Left forelimb (tissue), 1 donor: ENCODE measurements at places on chromosomes 1 and 21.

- DNase-seq: no peak
Observed at GRCh38 chr1:86137436-86137835, 19.1 kb downstream of the COL24A1 start.

DNA sequence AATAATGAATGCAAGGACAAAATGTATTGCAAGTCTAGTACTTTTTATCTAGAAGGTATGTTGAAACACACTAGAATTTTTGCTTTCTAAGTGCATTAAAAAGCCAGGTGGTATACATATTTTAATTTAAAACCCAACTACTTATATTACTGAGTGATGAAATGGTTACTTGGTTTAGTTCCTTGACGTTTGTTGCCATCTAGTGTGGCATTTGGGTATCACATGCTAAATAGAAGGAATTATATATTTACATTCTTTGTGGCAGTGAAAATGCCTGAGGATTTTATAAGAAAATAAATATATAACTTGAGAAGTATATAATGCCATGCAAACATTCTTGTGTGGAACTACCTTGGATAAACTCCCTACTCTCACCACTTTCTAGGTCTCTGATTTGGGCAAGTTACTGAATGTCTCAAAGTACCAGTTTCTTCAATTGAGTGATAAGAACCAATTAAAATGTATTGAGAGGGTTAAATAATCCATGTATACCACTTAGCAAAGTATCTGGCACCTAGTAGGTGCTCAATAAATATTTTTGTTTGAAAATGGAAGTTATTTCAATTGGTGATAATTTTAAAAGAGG, 69.6 kb downstream of the SDCCAG8 start:
- DNase-seq: no peak

DNA sequence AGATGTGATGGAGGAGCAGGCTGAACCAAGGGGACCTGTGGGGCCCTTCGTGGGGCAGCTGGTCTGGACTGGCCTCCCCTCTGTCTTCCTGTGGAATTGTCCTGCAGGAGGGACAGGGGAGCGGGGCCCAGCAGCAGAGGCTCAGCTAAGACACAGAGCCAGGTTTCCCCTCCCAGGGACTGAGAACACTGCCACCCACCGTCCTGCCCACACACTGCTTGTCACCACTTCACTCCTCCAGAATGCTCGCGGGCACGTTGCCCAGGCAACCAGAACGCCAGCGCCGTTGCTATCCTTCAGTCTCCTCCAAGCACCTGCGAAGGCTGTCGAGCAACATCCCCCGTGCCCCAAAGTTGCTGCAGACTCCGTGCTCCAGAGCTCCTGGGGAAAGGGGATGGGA, 46.4 kb downstream of the AJAP1 start:
- no peak for DNase-seq

DNA sequence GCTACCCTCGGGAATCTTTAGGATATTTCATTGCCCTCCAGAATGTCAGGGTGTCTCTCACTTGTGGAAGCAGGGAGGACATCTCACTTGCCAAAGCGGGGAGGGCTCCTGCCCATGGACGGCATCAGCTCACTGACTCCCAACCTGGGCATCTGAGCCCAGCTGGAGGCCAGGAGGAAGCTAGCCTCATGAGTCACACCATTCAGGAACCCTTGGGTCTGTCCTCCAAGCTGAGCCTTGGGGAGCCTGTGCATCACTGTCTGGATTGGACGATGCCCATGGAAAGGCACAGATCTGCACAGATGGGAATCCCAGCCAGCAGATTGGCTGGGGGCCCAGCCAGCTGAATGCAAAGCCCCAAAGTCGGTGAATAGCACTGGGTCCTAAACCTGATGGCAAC, 25.2 kb downstream of the WNT3A start:
- DNase-seq: peak; percentile 25

- no peak for DNase-seq
Observed at GRCh38 chr1:19949016-19949415, 25.6 kb upstream of the PLA2G2E start.

- no peak for DNase-seq
Observed at GRCh38 chr1:226684026-226684425, 55.1 kb downstream of the ITPKB start.

DNA sequence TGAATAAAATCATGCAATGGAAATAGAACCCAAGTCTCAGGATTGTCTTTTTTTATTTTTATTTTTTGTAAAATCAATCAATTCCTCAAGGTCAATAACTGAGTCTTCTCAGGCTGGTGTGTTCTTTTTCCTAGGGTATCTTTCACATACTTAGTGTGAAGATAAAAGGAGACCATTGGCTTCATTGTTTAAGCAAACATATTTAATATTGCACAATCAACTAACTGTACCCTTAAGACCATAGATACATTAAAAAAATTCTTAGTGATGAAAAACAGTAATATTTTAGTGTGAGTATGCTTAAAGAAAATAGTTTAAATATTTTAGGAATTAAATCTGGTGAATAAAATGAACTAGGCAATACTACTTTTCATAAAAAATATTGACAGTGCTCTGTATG, 31.4 kb downstream of the PDE4B start:
- no peak for DNase-seq

GRCh38 chr1:176517484-176517883, 54.5 kb downstream of the PAPPA2 start:
- no peak for DNase-seq

GRCh38 chr1:9066945-9067807, 2.3 kb downstream of the SLC2A5 start:
- DNase-seq: no peak

DNA sequence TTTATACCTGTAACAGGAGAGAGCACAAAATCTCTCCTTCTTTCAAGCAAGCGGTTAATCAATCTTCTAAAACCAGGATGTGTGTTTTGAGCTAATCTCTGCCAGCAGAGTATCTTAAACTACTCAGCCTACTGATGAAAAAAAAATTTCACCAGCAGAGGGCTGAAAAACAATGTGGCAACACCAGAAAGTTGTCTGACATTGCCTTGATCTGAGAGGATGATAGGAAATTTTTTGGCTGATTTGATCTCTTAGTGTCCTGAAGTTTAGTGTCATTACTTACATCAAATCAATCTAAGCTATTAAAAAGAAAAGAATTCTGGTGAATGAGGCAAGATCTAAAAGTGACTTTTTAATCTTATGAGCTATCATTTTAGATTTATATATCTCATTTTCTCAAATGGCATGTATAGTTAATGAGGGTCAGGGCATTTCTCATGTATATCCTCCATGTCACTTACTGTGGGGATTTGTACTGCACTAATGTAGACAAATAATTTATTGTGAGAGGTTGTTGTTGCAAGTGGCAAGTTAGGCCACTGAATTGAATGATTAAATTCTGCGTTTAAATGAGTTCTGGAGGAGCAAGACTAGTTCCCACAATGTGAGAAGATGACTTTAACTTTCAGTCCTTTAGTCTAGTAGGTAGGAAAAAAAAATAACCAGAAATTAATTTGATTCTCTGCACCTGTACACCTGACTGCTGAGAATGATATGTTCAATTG, 10.9 kb downstream of the ADAMTS1 start:
- DNase-seq: no peak

GRCh38 chr1:227006226-227006796, 66.2 kb downstream of the COQ8A start:
- no peak for DNase-seq

GRCh38 chr1:22323846-22324504, 127.7 kb upstream of the ZBTB40 start:
- no peak for DNase-seq

DNA sequence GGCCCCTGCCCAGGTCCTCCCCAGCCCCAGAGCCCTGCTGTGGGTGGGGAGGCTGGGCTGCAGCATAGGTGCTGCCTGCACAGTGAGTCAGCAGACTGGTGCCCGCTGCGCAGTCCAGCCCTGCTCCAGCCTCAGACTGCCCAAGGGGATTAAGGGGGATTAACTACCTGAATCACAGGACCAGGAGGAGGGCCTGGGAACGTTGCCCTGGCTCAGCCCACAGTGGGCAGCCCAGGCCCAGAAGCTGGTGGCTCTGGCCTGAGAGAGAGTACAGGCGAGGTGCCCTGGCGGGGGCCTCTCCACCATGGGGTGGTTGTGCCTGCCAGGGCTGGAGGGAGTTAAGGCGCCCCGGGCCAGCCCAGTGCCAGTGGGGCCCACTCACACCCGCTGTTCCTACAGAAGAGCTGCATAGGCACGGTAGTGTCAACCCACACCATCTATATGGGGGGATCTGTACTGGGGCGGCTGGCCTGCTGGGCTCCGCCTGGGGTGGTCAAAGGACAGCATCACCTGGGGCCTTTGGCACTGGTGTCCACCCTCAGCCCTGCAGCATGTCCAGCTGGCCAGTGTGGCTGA, 2.3 kb downstream of the OBSCN start:
- DNase-seq: peak; percentile 58

- DNase-seq: no peak
Observed at GRCh38 chr1:163379801-163380200, 58.0 kb downstream of the NUF2 start.
